BE2C (cell line): ENCODE measurements at places on chromosomes 13 and 19.

- DNase-seq = no peak
Measured at GRCh38 chr13:35675651-35676050, 199.2 kb upstream of the MAB21L1 start.

GRCh38 chr13:76974618-76974975, 17.3 kb upstream of the CLN5 start:
- no peak for DNase-seq

DNA sequence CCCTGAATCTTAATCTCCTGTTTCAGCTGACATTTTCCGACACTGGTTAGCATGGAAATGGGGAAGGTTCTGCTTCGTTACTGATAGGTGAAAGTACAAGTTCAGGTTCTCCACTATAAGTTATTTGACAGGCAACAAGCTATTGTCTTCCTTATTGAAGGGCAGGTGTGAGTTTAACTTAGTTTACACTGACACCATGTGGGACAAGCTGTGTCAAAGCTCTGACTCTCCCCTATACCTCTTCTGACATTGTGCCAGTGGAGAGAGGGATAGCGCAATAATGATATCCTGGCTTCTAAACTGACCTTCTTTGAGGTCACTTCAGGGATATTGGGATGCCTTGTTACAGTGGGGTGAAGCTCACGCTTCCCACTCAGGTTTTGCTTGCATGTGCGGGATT, 587.0 kb upstream of the SLITRK5 start:
- no peak for DNase-seq

GRCh38 chr13:110403315-110403714, 96.2 kb downstream of the COL4A2 start:
- no peak for DNase-seq

DNA sequence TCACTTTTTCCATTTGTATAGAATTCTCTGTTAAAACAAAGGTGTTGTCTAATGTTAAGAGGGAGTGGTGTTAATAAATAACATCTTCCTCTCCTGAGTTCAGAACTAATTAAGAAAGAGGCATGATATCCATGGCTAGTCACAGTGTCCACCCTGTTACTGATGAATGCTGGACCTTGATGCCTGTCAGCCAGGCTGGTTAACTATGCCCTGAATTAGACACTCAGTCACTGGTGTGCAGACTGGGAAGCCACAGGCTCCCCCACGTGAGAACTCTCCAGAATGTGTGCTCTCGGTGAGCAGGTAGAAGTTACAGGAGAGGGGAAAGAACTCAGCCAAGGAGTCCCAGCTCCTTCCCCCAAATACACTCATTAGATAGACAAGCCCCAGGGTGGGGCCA, 56.1 kb upstream of the RNF113B start:
- no peak for DNase-seq

DNA sequence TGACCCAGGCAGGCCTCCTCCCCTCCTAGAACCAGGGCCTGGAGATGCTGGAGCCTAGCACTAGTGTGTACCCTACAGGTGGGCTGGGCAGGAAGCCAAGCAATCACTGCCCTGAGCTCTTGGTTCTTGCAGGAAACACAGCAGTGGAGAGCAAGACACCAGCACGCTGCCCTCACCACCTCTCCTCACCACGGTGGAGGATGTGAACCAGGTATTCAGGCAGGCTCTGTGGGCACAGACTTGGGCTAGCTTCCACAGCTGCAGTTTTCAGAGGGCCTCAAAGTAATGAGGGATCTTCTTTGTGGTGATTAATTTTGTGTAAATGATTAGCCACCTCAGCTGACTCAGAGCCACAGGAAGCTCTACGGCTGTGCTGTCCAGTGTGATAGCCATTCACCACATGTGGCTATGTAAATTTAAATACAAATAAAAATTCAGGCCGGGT, 13.6 kb upstream of the GPI start:
- DNase-seq = no peak

DNA sequence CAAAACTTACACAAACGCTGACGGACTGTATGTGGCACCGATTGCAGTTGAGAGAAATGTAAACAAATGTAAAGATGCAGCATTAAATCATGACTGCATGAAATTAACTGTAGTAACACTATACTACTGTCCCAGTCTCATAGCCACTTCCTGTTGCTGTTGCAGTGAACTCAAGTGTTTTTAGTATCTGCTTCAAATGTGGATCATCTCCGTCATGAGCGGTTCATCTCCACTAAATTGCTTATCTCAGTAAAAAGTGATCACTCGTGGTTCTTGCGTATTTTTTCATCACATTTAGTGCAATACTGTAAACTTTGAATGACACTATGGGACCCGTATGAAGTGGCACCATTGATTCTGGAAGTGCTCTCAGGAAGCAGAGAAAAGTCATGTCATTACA, 60.3 kb upstream of the RNF113B start:
- DNase-seq = no peak

GRCh38 chr13:91739751-91740150, 341.3 kb downstream of the GPC5 start:
- no peak for DNase-seq

GRCh38 chr13:30151388-30151787, 156.0 kb downstream of the KATNAL1 start:
- DNase-seq = no peak

GRCh38 chr13:109939180-109939579, 152.8 kb upstream of the IRS2 start:
- DNase-seq = no peak

GRCh38 chr13:75165543-75166230, 316.3 kb downstream of the TBC1D4 start:
- DNase-seq = no peak

- DNase-seq = no peak
Measured at GRCh38 chr19:31312009-31312676, 37.1 kb downstream of the TSHZ3 start.

DNA sequence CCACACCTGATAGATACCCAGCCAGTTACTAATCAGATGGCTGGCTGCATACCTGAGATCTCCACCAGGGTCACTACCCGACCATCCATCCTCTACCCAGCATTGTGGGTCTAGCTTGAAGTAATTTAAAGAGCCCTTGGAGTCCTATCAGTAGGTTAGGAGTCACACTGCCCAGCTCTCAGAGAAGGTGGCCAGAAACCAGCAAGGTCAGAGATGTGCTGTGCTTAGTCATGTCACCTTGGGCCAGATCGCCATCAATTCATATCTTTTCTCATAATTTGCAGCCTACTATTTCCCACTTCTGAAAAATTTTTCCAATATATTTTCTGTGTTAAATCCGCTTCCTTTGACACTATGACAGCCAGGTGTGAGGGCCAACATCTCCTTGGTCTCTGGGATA, 13.9 kb downstream of the SAMD4B start:
- no peak for DNase-seq

GRCh38 chr19:41535029-41535622, 40.8 kb upstream of the CEACAM21 start:
- no peak for DNase-seq

DNA sequence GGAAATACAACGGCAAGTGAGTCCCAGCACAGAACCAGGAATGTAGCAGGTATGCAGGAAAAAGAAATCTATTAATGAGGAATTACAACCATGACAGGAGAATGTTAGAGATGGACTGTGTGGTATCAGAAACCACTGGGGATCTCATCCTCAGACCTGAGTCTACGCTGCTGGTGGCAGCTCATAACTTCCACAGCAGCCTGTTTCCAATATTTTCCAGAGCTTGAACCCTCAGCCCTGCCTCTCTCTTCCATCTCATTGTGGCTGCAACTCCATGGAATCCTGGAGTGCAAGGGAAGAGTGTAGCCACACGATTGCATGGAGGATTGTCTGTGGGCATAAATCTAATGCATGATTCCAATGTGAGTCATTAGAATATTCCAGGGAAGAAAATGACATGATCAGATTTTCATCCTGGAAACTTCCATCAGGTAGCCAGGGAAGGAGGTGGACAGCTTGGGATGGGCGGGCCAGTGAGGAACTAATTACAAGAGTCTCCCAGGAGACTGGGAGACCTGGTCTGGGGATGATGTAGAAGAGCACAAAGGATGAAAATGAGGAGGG, 14.9 kb downstream of the PLA2G4C start:
- DNase-seq = no peak

DNA sequence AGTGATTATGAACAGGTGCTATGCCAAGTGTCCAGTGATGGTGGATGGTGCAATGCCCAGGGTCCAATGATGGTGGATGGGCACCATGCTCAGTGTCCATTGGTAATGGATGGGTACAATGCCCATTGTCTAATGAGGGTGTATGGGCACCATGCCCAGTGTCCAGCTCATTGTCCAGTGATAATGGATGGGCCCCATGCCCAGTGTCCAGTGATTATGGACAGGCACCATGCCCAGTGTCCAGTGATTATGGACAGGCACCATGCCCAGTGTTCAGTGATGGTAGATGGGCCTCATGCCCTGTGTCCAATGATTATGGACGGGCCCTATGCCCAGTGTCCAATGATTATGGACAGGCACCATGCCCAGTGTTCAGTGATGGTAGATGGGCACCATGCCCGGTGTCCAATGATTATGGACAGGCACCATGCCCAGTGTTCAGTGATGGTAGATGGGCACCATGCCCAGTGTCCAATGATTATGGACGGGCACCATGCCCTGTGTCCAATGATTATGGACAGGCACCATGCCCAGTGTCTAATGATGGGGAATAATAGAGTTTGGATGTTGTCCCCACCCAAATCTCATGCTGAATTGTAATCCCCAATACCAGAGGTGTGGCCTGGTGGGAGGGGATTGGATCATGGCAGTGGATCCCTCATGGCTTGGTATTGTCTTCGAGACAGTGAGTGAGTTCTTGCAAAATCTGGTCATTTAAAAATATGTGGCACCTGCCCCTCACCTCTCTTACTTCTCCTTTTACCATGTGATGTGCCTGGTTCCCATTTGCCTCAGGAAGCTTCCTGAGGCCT, 87.8 kb downstream of the ANKRD10 start:
- no peak for DNase-seq

DNA sequence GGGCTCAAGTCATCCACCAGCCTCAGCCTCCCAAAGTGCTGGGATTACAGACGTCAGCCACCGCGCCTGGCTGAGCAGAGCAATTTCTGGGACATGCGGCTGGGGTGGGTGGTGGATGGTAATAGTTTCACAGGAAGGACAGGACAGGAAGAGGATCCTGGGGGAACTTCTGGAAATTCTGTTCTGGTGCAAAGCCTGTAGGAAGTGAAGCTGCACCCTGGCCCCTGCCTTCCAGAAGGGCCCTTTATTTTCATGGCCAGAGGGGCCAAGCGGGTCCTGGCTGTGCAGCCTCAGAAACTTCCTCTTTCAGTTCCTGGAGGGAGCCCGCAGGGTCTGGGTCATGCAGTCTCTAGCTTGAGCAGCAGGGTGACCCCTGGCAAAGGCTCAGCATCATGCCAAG, 15.7 kb downstream of the FEM1A start:
- DNase-seq = no peak
